ENCODE measurements at places on chromosomes 12 and 14.
A peak's percentile ranks its signal among the peaks of the same experiment; 100 is the strongest.

DNA sequence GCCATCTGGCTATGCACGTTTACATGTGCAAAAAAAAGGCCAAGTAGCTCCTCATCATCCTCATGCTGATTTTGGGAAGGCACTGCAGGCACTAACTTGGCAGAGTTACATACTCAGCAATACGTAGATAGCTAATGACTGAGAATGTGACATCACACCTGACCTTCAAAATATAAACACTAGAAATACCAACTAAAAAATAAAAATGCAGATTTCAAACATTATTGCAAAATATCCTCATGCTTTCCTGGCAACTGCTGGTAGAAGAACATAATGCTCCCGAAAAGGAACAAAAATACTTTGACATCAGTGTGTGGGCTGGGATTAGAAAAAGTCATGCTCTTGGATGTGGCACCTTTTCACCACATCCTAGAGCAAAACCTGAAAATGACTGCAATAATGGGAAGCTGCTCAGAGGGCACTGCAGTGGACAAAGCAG, 153.2 kb upstream of the ABCD2 start:
- no peak for DNase-seq
- no peak overlapping the region for H3K27ac ChIP-seq
- H3K36me3 ChIP-seq = no peaks in the 10 kb centered on the region

- H3K27ac ChIP-seq = no peak overlapping the region
- no peaks in the 10 kb centered on the region for H3K36me3 ChIP-seq
- H3K27me3 ChIP-seq = no peaks in the 10 kb centered on the region
- no peak overlapping the region for H3K4me3 ChIP-seq
These were observed 16.6 kb upstream of the GNPTAB start for GRCh38 chr12:101847325-101847724.

GRCh38 chr12:132596016-132596415, 14.4 kb downstream of the LRCOL1 start:
- H3K27ac ChIP-seq = no peak overlapping the region
- peaks cover 21% of the 10 kb centered on the region for H3K4me1 ChIP-seq
- no peak for DNase-seq
- H3K36me3 ChIP-seq = no peaks in the 10 kb centered on the region
- peaks cover 38% of the 10 kb centered on the region for H3K27me3 ChIP-seq

GRCh38 chr12:108560321-108560721, 652 bp downstream of the SART3 start:
- H3K27me3 ChIP-seq = no peaks in the 10 kb centered on the region
- H3K36me3 ChIP-seq = no peaks in the 10 kb centered on the region
- H3K4me1 ChIP-seq = peaks cover 12% of the 10 kb centered on the region
- peak overlapping the region; percentile 100 for H3K27ac ChIP-seq

GRCh38 chr12:103680591-103681141, 93.6 kb downstream of the STAB2 start:
- no peak overlapping the region for H3K27ac ChIP-seq
- peaks cover 16% of the 10 kb centered on the region for H3K4me1 ChIP-seq

DNA sequence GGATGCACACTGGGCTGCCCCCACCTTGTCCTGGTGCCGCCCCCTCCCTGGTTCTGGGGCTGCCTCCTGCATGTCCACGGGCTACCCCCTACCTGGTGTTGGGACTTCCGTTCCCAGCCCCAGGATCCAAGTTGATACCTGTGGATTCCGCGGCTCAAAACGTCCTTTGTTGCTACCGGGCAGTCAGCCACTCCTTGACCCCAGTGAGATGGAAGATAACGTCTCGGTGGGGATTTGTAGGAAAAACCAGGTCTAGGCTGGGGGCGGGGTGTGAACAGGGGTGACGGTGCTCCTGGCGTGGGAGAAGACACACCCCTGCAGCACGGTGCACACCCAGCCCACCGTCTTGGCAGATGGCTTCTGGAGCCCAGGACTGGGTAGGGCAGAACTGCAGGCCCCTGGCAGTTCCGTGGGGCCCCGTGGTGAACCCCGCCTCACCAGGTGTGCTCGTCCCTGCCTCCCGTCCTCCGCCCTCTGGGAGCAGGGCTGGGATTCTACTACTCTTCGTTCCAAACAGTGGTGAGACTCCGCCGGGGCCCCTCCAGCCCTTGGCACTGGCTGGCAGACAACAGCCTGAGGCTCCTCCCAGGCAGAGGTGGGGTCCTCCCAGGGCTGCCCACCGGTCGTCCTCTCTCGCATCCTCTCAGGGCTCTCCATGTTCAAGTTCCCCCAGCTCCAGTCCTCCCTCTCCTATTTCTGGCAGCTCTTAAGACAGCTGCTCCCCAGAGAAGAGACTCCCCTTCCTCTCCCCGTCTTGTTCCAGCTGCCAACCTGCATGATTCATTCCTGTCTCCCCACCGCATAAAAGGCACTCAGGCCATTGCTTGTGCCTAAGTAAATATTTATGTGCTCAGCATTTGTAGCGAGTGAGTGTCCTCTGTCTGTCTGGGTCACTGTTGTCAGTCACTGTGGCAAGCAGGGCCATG, 75.5 kb downstream of the FBXL14 start:
- peaks cover 20% of the 10 kb centered on the region for H3K27me3 ChIP-seq
- peak overlapping the region; percentile 42 for H3K27ac ChIP-seq
- peaks cover 11% of the 10 kb centered on the region for H3K36me3 ChIP-seq
- DNase-seq = no peak
- H3K4me1 ChIP-seq = peaks cover 8% of the 10 kb centered on the region

DNA sequence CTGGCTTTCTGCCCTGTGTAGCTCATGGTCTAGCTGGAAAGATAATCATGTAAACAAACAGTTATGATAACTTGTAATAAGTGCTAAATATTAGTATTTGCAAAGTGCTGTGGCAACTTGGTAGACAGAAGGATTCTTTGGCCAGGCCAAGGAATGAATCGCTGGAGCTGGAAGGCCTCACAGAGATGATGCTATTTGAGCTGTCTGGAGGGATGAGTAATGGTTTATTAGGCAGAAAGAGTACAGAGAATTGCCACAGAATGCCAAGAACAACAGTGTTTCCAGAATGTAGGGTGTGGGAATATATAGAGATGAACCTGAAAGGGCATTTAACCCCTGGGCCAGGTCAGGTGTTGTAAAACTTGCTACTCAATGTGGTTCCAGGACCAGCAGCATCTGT, 27.6 kb downstream of the OTX2 start:
- no peaks in the 10 kb centered on the region for H3K36me3 ChIP-seq
- peaks cover 58% of the 10 kb centered on the region for H3K27me3 ChIP-seq
- no peak for DNase-seq
- H3K27ac ChIP-seq = no peak overlapping the region

GRCh38 chr14:31229638-31230572, 22.3 kb upstream of the HECTD1 start:
- H3K27me3 ChIP-seq = no peaks in the 10 kb centered on the region
- peak overlapping the region; percentile 32 for H3K4me3 ChIP-seq
- no peak for DNase-seq
- H3K27ac ChIP-seq = peak overlapping the region; percentile 76
- no peaks in the 10 kb centered on the region for H3K4me1 ChIP-seq
- no peaks in the 10 kb centered on the region for H3K36me3 ChIP-seq

GRCh38 chr12:41552588-41552987, 364.5 kb downstream of the PDZRN4 start:
- H3K4me1 ChIP-seq = peaks cover 16% of the 10 kb centered on the region
- no peak overlapping the region for H3K4me3 ChIP-seq
- H3K27me3 ChIP-seq = peaks cover 3% of the 10 kb centered on the region

DNA sequence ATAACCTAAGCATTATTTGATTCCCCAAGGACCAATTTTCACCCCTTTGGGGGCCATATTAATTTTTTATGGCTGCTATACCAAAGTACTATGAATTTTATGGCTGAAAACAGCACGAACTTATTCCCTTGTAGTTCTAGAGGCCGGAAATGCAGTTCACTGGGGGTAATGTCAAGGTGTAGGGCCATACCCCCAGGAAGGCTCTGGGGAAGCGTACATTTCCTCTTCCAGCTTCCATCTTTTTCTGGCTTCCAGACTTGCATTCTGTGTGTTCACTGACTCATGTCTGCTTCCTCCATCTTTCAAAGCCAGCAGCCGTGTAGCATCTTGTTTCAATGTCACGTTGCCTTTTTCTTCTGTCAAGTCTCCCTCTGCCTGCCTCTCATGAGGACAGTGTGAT, 133.5 kb downstream of the BICD1 start:
- H3K36me3 ChIP-seq = peaks cover 28% of the 10 kb centered on the region
- DNase-seq = no peak
- H3K27ac ChIP-seq = no peak overlapping the region
- H3K27me3 ChIP-seq = no peaks in the 10 kb centered on the region
- H3K4me1 ChIP-seq = no peaks in the 10 kb centered on the region
